ENCODE measurements at places on chromosomes 7 and 10.
A peak's percentile ranks its signal among the peaks of the same experiment; 100 is the strongest.

GRCh38 chr7:2065528-2065927 is 167.2 kb downstream of the MAD1L1 start:
- DNase-seq: no peak

DNA sequence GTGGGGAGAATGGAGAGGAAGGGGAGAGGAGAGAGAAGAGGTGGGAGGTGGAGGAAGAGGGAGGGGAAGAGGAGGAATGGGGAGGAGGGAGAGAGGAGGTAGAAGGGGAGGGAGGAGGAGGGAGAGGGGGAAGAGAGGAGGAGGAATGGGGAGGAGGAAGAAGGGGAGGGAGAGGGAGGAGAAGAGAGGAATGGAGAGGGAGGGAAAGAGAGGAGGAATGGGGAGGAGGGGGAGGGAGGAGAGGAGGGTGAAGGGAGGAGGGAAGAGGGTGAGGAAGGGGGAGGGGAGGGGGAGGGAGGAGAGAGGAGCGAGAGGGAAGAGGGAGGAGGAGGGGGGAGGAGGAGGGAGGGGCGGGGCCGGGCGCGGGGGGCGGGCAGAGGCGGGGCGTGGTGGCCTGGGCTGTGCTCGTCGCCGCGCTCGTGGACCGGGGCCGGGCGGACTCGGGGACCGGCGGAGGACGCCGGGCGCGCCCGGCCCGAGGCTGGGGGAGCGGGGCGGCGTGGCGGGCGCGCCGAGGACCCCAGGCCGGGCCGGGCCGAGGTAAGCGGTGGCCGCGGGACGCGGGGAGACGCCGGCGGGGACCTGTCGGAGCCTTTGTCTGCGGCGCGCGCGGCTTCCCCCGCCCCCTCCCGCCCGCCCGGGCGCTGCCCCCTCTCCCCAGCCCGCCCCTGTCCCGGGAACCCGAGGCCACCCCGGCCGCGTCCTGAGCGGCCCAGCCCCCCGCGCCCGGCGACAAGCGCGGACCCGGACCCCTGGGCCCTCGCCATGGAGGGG is at the start of gene SLC29A4:
TSS of gene SLC29A4 (plus strand) at position 401 of the 774 bp plus-strand sequence. CDS start 4,874 bp downstream, outside the sequence.
- DNase-seq: peak; percentile 16

DNA sequence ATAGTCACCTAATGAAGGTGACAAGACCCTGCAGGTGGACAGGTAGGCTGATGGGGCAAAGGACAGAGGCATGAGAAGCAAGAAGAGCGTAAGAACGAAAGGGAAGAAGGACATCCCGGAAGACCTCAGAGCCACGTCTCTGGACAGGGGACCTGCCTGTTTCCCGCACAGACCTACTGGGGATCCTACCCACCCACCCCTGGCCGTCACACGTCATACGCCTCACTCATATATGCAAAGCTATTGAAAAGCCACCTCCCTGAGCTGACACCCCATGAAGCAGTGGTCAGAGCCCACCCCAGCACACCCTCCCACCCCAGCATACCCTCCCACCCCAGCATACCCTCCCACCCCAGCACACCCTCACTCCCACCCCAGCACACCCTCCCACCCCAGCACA is 140.6 kb downstream of the GRID1 start:
- DNase-seq: no peak

DNA sequence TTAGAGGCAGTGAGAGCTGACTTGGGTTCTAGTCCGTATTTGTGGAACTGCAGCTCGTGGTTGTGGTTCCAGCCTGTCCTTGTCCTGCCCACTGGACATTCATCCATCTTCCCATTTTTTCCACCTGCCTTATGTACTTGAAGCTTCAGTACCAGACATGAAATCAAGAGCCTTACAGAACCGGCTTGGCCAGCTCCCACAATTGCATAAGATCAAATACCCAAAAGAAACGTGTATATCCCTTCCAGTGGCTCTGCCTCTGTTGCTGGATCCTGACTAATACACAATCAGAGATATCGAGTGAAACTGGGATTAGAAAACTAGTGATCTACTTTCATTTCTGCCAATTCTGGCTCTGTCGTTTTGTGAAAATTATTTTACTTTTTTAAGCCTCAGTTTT is 23.8 kb upstream of the LIPA start:
- no peak for DNase-seq

GRCh38 chr7:142407939-142408570 is 150.2 kb upstream of the PRSS58 start:
- DNase-seq: no peak

DNA sequence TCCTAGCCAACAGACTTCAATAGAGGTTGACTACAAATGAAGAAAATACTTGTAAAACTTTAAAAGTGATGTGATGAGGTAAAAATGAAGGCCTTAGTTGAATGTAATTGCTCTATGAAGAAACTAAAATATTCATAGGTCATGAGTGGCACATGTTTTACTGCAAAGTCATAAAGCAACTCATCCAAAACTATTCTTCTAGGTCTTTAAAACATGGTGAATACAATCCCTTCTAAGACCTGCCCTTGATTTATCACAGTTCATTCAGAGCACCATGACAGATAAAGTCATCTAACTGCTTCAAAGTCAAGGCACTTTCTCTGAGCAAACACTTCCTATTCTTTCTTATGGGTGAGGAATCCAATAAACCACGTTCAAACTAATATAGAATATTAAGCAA is 713.5 kb downstream of the SORCS1 start:
- DNase-seq: no peak

GRCh38 chr10:121772406-121772805 is 155.4 kb downstream of the ATE1 start:
- DNase-seq: no peak

GRCh38 chr7:105141068-105141467 is 127.1 kb downstream of the KMT2E start:
- no peak for DNase-seq

DNA sequence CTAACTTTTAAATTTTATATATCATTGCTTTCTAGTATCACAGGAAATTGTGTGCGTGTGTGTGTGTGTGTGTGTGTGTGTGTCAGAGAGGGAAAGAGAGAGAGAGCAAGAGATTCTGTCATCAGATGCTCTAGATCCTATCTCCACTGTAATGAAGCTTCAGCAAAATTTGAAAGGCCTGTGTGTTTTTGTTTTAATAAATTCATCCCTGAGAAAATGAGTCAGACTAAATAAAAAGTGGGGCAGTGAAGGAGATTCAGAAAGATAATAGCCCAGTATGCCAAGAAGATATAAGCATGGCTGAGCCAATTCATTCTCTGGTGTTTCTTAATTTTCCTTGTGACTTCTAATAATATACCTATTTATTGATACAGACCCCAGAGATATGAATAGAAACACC is 184.2 kb upstream of the TMEM196 start:
- DNase-seq: no peak

- no peak for DNase-seq
Observed at GRCh38 chr10:48844616-48845015, 95.0 kb downstream of the LRRC18 start.

- no peak for DNase-seq
Observed at GRCh38 chr7:16615228-16615627, 30.3 kb downstream of the ANKMY2 start.

DNA sequence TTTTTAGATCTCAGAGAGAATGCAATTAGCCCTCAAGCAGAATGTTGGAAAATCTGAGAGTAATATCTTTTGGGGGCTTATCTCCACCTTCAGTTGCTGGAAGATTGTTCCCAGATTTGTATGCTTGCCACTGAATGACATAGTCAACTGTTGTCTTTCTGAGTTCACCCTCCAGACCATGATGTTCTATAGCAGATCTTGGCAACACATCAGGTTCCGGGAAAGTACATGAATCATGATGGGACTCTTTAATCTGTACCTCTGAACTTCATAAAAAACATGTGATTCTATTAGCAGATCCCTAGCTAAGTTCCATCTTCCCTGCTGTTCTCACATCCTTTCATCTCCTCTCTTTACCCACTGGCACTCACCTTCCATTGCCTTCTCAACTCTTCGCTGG is 68.9 kb downstream of the PLCE1 start:
- no peak for DNase-seq

GRCh38 chr7:92460510-92460909 is 13.2 kb downstream of the GATAD1 start:
- no peak for DNase-seq

DNA sequence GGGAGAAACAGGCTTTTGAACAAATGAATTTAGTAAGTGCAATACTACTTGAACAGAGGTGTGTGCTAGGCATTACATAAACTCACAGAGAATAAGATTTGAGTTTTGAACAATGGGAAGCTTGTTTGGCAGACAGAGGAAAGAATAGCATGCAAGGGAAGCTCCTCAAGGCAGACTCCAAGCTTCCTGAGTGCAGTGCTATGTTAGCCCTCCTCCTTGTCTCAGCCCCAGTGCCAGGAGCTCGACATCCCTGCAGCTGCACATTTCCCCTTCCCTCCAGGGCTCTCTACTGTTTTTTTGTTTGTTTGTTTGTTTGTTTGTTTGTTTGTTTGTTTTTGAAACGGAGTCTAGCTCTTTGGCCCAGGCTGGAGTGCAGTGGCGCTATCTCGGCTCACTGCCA is 237.5 kb downstream of the IPMK start:
- no peak for DNase-seq

GRCh38 chr7:117212969-117213877 is 109.6 kb downstream of the WNT2 start:
- peak; percentile 6 for DNase-seq

- no peak for DNase-seq
Observed at GRCh38 chr10:123746942-123747341, 80.8 kb downstream of the GPR26 start.

GRCh38 chr7:100221231-100221718 is 1.5 kb downstream of the PVRIG start:
- DNase-seq: peak; percentile 84

DNA sequence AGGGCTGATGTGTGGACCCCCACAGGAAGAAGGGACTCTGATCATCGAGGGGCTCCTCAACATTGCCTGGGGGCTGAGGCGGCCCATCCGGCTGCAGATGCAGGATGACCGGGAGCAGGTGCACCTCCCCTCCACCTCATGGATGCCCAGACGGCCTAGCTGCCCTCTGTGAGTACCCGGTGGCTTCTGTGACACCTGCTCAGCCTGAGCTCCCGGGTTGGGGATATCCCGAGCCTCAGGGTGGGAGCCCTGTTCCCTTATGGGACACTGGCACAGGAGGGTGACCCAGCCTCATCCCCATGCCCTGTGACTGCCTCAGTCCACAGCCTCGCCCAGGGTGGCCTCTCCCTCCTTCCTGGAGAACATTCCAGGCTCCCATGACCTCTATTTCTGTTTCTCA is 3.9 kb upstream of the DEPP1 start:
- no peak for DNase-seq

- no peak for DNase-seq
Observed at GRCh38 chr10:33142295-33142694, 184.3 kb upstream of the ITGB1 start.

DNA sequence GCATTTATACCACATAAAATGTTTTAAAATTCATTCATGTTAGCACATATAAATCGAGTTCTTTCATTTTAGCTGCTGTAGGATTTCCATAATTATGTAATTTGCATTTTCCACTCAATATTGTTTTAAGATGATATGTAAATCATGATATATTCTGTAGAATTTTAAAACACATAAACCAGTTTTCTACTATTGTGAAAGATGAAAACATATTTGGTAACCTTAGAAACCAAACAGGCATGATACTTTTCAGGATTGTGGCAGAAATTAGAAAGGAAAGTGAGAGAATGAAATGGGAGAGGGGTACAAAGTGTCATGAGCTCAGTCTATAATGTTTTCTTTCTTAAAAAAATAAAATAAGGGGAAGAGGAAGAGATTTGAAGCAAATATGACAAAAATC is 269.3 kb downstream of the PPP1R3A start:
- no peak for DNase-seq

GRCh38 chr10:44723619-44724325 is 187.4 kb upstream of the TMEM72 start:
- DNase-seq: no peak

GRCh38 chr10:23951841-23952240 is 257.1 kb upstream of the KIAA1217 start:
- DNase-seq: no peak

DNA sequence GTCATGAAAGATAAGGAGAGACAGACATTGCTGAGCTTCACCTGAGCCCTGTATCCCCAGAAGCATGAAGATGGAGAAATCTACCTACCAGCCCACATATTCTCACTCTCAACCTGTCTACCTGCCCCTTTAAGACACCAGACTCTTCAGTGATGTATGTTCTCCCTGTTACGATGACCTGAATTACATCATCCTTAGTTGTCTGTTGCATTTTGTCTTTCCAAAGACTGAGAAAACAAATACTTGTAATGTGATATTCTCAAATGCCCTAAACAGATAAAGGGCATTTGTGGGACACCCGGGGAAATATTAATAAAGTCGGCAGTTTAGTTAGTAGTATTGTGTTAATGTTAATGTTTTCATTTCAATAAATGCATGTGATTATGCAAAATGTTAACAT is 305.8 kb upstream of the IGFBP3 start:
- no peak for DNase-seq

DNA sequence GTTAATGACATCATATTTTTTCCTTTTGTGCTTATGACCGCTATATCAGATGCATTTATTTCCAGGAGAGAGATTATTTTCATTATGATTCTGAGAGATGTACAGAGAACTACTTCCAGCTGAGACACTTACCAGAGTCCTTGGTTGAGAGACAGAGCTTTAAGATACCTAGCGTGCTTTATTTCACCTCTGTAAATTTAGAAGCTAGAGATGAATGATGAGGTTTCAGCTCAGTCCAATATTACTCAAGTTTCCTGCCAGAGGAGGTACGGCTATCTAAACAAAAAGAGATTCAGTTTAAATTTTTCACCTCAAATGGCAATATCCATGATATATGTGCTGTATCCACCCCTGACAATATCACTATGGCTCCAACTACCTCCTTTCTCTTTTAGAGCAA is 182.6 kb upstream of the FAM3C start:
- no peak for DNase-seq

GRCh38 chr10:60496181-60496580 is 106.5 kb upstream of the ANK3 start:
- DNase-seq: no peak

DNA sequence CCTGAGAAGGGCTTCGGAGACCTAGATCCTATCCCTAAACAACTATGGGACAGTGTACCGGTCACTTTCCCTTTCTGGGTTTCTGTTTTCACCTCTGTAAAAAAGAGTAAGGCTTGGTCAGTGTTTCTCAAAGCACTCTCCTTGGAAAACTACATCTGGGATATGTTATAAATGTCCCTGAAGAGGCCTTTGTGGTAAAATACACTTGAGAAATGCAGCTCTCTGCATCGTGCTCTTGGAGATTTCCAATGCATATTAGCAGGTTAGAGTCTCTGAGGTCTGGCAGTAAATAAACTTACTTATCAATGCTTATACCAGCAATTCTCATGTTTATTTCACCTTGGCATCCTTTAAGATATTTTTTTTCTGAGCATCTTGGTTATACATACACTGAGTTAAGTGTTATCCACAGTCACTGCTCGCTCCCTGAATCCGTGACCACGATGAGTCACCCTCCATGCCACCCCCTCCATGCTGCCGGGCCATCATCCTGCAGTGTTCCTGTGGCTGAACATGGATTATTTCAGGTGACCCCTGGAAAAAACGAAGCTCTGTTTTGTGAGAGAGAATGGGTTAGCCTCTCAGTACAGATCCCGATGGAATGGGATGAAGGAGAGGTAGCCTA is 3.3 kb upstream of the TBXAS1 start:
- DNase-seq: no peak

Data from CD4-positive, alpha-beta T cell treated with Interferon gamma for 1 hour (primary cell).